ENCODE measurements at places on chromosomes 4 and X. TPM values are rescaled to one million over a fixed set of nuclear protein-coding genes. Genes with fewer than 3 reads are reported as not detected.

- no peak overlapping the region for H3K27ac ChIP-seq
- H3K27me3 ChIP-seq: no peaks in the 10 kb centered on the region
- no peak overlapping the region for H3K4me3 ChIP-seq
- no peak for DNase-seq
Measured at GRCh38 chr4:143554728-143555597, 41.5 kb downstream of the SMARCA5 start.

- no peak for DNase-seq
- no peaks in the 10 kb centered on the region for H3K36me3 ChIP-seq
- no peak overlapping the region for H3K4me3 ChIP-seq
- H3K4me1 ChIP-seq: no peaks in the 10 kb centered on the region
- no peak overlapping the region for H3K27ac ChIP-seq
- no peaks in the 10 kb centered on the region for H3K27me3 ChIP-seq
Measured at GRCh38 chr4:127686658-127687057, 43.5 kb upstream of the SLC25A31 start.

- no peak overlapping the region for H3K4me3 ChIP-seq
- H3K36me3 ChIP-seq: no peaks in the 10 kb centered on the region
- no peak overlapping the region for H3K27ac ChIP-seq
- H3K4me1 ChIP-seq: no peaks in the 10 kb centered on the region
- no peaks in the 10 kb centered on the region for H3K27me3 ChIP-seq
Measured at GRCh38 chrX:101394372-101394771, 3.6 kb downstream of the RPL36A start.

Gene UGT2B11
- total RNA-seq: not detected

Gene ARHGAP36
- total RNA-seq: not detected

- no peaks in the 10 kb centered on the region for H3K4me1 ChIP-seq
- no peaks in the 10 kb centered on the region for H3K36me3 ChIP-seq
- no peak overlapping the region for H3K4me3 ChIP-seq
- no peak for DNase-seq
- H3K27ac ChIP-seq: no peak overlapping the region
- H3K27me3 ChIP-seq: no peaks in the 10 kb centered on the region
Measured at GRCh38 chr4:4663028-4663427, 121.2 kb upstream of the STX18 start.

DNA sequence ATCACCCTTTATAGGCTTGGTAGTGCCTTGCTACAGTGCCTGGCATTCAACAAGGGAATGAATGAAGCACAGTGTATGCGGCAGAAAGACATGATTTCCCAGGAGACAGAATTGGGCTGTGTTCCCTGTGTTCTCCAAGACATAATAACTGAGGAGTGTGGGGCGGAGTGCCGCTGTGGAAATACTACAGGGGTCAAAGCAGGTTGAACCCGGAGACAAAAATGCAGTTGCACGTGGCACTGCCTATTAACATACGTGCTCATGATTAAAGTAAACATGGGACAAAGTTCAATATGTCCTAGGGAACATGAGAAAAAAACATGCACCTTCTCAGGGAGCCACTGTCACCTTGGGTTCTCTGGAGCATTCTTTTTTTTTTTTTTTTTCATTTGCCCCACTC, 820.8 kb downstream of the RPA4 start:
- no peak overlapping the region for H3K4me3 ChIP-seq
- H3K36me3 ChIP-seq: no peaks in the 10 kb centered on the region
- H3K27me3 ChIP-seq: no peaks in the 10 kb centered on the region

- no peaks in the 10 kb centered on the region for H3K27me3 ChIP-seq
- H3K36me3 ChIP-seq: no peaks in the 10 kb centered on the region
- no peak overlapping the region for H3K4me3 ChIP-seq
- no peaks in the 10 kb centered on the region for H3K4me1 ChIP-seq
Measured at GRCh38 chr4:186792728-186793366, 69.2 kb upstream of the FAT1 start.

Gene CD40LG
- 0.27 TPM for total RNA-seq

- no peak overlapping the region for H3K4me3 ChIP-seq
- H3K36me3 ChIP-seq: no peaks in the 10 kb centered on the region
- no peak overlapping the region for H3K27ac ChIP-seq
Measured at GRCh38 chr4:18931643-18932377, 910.3 kb upstream of the LCORL start.

DNA sequence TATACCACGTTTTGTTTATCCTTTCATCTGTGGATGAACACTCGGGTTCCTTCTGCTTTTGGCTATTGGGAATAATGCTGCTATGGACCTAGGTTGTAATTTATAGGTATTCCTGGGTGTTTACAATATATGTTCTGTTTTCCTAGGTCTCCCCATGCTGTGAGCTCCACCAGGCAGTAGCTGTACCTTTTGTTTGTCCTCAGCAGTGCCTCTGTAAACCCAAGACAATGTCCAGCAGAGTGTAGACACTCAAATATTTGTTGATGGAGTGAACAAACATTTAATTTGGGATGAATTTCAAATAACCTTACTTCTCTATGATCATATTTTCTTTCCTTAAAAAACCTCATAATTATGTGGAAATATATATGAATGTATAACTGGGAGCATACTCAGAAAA, 259.5 kb upstream of the BOD1L1 start:
- H3K4me1 ChIP-seq: peaks cover 6% of the 10 kb centered on the region
- H3K27me3 ChIP-seq: no peaks in the 10 kb centered on the region
- no peaks in the 10 kb centered on the region for H3K36me3 ChIP-seq
- no peak overlapping the region for H3K4me3 ChIP-seq
- DNase-seq: no peak

DNA sequence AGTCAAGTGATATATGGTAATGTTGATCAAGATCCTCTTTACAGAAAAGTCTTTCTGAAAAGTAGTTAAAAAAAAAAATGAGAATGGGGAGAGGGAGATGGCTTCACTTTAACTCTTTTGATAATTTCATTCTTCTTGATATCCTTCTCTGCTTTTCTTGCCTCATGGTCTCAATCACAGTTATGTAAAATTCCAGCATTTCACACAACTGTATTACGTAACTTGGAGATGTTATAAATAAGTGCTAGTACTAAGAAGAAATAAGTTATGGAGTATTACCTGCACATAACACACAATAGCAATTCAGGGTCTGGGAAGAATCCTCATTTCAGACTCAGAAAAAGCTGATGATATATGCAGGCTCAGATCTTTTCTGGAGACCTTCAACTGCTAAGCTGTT, 22.0 kb downstream of the RUFY3 start:
- no peaks in the 10 kb centered on the region for H3K36me3 ChIP-seq
- H3K4me1 ChIP-seq: no peaks in the 10 kb centered on the region
- no peak overlapping the region for H3K27ac ChIP-seq
- H3K4me3 ChIP-seq: no peak overlapping the region

- no peak overlapping the region for H3K27ac ChIP-seq
- no peaks in the 10 kb centered on the region for H3K4me1 ChIP-seq
- no peaks in the 10 kb centered on the region for H3K27me3 ChIP-seq
- H3K4me3 ChIP-seq: no peak overlapping the region
- H3K36me3 ChIP-seq: no peaks in the 10 kb centered on the region
Measured at GRCh38 chrX:85303544-85303943, 59.8 kb downstream of the ZNF711 start.

DNA sequence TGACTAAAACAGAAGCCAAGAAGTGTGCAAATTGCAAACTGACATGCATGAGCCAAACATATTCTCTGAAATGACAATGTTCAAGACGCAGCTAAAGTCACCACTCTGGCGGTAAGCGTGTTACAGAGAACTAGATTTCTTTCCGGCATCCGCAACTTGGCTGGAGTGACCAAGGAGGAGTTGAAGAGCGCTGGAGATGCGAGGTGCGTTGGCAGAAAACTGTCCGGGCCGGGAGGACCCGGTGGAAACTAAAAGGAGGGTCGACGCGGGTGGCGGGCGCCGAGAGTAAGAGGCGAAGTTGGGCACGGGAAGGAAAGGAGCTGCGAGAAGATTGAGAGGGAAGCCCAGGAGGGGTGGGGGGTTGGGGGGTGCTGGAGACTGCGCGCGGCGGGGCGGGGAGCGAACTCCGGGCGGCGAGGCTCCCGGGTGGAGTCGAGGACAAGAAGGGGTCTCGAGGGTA, 807 bp downstream of the SEL1L3 start:
- peak overlapping the region; percentile 11 for H3K27ac ChIP-seq
- H3K36me3 ChIP-seq: no peaks in the 10 kb centered on the region
- no peak for DNase-seq
- peak overlapping the region; percentile 51 for H3K4me3 ChIP-seq
- H3K4me1 ChIP-seq: no peaks in the 10 kb centered on the region
- peaks cover 43% of the 10 kb centered on the region for H3K27me3 ChIP-seq

Gene SOX3
- not detected for total RNA-seq

Gene MEPE
- not detected for total RNA-seq

Data from sigmoid colon (tissue), 7 donors.